DMS79 treated with DMSO at 0.1 percent for 48 hours (cell line): ENCODE measurements at places on chromosomes 4 and X.

GRCh38 chr4:35963383-35963782, 280.9 kb downstream of the ARAP2 start:
- no peak for DNase-seq

GRCh38 chr4:119797238-119797894, 168.8 kb upstream of the PDE5A start:
- no peak for DNase-seq

GRCh38 chr4:5164221-5164912, 113.1 kb downstream of the STK32B start:
- DNase-seq: no peak

GRCh38 chr4:41204400-41204978, 9.9 kb downstream of the APBB2 start:
- DNase-seq: no peak

- DNase-seq: no peak
These were observed 71.8 kb downstream of the AFAP1 start for GRCh38 chr4:7867701-7868435.

GRCh38 chr4:118716304-118716703, 31.1 kb downstream of the METTL14 start:
- no peak for DNase-seq

GRCh38 chr4:41432881-41433280, 105.1 kb upstream of the LIMCH1 start:
- DNase-seq: no peak

DNA sequence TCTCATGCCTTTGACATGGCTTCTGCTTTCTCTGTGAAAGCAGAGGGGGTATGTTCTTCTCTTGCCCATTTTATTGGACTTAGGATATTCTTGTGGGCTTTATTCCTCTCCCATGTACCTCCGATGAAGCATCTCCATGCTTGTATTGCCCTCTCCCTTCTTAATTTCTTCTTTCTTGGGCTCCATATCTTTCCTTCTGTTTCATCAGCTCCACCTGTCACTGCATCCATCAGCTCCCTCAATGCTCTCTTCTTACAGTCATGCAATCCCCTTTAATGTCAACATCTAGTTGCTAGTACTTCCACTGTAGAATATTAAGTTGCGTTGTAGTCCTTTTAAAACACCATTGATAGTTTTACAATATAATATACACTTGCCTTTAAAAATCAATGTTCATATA, 257.6 kb downstream of the GPAT3 start:
- no peak for DNase-seq

DNA sequence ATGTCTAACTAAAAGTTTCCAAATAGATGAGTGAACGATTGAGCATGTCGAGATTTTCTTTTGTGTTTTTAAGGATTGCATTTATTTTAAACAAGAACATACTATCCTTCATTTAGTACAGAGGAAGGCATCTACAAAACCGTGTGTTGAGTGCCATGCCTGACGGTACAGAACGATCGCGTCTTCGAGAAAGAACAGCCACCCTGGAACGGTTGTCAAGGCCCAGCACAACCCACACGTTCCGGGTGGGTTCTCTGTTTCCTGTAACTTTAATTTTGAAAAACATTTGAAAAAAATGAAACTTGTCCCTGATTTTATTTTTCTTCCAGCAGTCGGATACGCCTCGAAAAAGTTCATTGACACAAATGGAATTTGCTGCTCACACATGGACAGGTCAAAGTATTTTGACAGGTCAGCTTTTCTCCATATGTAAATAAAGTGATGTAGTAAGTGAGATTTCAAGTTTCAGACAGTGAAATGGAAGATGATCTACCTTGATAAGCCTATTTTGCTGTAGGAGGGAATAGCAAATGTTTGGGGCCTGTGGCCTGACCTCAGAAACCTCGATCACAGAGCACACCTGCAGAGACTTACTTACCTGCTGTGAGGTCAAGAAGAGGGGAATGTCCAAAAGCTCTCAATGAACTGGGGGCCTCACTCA, 24.4 kb upstream of the CYP4V2 start:
- DNase-seq: no peak

DNA sequence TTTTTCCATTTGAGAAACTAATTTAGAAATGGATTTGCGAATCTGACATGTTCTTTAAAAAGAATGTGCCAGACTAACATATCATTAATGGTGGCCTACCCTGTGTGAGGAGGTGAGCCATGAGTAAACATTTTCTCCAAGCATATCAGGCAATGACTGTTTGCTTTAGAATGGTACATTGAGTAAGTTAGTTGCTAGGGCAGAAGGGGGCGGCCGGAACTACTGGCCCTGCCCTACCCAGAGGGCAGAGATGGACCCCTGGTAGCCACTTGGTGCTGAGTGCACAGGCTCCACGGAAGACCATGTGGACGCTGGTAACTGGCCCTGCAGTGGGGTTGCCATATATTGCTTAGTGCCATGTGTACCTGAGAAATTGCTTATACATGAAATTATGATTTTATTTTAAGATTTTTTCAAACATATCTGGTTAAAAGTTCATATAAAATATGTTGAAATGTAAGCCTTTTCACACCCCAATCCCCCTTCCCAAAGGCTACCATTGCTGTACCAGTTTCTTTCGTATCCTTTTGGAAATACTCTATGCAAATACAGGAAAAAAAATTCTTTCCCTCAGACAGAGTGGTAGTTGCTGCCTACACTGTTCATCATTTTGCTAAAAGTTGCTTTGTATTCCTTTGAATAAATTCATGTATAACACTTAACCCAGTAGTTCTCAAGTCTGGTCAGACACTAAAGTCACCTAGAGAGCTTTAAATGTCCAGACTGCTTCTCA, 8.8 kb downstream of the FNIP2 start:
- DNase-seq: no peak

DNA sequence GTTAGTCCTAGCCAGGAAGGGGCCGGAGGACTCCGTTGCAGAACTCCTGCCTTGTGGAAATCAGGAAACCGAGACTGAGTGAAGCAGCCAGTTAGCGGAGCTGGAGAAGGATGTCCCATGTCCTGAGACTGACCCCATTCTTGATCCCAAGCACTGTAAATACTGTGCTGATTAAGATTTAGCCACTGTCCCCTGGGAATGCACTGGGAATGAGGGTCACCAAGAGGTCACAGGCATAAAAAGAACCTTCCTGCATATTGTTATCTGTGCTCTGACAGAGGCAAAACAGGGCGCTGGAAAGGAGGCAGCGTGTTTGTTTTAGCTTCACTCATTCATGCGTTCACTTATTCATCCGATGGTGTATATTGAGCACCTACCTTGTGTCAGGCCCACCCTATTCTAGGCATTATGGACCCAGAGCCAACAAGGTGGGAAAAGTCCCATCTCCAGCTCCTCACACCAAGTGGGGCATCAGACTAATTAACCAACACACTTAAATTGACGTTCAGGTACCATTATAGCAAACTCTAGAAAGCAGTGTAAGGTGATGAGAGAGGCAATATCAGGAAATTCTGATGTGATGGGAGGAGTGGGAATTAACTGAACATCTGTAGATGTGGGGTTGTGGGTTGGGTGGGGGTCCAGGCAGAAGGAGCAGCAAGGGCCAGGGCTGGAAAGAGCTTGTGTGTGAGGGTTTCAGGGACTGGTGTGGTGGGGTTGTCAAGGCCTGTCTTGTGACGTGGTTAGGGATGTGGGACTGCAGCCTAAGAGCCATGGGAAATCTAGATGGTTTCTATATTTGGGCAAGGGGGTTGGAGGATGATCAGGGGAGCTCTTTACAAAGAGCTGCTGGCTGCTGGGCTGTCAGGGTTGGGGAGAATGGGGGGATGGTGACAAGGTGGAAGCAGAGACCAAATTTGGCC, 10.6 kb upstream of the SLC2A9 start:
- no peak for DNase-seq

DNA sequence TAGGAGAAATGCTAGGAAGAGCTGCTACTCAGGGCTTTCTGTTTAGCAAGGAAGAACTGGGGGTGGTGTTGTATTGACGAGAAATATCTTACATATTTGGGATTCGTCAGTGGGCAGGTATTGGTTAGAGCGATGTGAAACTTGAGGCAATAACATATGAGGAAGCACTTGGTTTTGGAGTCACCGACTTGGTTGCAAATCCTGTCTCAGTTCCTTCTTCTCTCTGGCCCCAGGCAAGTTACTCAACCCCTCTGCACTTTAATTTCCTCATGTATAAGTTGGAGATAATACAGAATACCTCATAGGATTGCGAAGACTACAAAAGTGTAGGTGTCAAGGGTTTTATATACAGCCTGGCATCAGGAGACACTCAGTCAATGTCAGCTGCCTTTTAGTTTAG, 34.1 kb downstream of the GPAT3 start:
- DNase-seq: no peak

GRCh38 chr4:39730072-39730471, 32.1 kb downstream of the UBE2K start:
- no peak for DNase-seq

GRCh38 chr4:100983426-100983825, 363.9 kb downstream of the PPP3CA start:
- no peak for DNase-seq

- DNase-seq: no peak
These were observed 74.1 kb upstream of the MAOA start for GRCh38 chrX:43581888-43582539.

GRCh38 chrX:1071351-1071750, 141.1 kb downstream of the CRLF2 start:
- no peak for DNase-seq

- no peak for DNase-seq
These were observed 59.0 kb upstream of the VCX3B start for GRCh38 chrX:8405631-8406030.

- DNase-seq: peak; percentile 64
These were observed at the start of gene CLIC2 for GRCh38 chrX:155334486-155335336. Gene CLIC2 (minus strand): TSS chrX:155334614. CDS start chrX:155334427, 187 bp downstream.

- no peak for DNase-seq
These were observed 353.4 kb downstream of the SPRY1 start for GRCh38 chr4:123750044-123750443.

DNA sequence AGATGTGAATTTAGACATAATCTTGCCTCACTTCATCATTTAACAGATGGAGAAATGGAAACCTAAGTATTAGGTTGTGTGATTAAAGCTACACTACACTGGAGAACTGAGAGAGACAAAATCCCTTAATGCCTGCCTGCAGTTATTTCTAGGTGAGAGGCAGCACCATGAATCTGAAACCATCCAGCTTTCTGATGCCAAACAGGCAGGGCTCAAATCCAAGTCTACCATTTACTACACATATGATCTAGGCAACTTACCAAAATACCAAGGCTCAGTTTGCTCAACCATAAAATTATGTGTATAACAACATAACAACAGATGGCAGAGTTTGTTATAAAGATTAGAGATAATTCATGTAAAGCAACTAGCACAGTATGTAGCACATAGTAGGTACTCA, 38.7 kb downstream of the GABRA4 start:
- no peak for DNase-seq

GRCh38 chr4:17385403-17385802, 126.5 kb downstream of the QDPR start:
- no peak for DNase-seq

DNA sequence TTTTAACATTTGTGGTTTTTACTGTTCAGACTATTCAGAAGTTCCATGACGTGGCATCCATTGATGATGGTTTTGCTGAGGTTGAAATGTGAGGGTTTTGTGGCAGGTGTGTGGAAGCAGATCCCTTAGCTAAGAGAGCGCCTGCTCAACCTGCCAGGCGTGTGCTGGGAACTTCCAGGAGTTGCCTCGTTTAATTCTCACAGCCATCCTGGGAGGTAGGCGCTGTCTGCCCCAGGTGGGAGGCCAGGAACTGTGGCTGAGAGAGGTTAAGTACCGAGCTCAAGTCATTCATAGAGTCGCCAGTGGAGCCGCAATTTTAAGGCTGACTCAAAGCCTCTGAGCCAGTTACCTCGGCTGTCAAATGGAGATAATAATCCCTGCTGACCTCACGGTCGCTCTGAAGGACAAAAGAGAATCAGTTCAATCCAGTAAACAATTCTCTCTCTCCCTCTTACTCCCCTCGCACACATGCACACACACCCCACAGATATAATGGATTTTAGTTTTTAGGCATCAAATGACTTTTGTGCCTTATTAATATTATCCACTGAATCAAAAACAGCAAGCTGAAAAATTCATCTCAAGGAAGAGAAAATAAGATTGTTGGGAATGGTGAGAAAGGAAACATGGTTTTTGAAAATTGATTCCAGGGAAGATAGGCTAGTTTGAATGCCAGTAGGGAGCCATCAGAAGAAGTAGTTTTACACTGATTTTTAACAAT, 171.3 kb downstream of the PTTG2 start:
- DNase-seq: no peak

DNA sequence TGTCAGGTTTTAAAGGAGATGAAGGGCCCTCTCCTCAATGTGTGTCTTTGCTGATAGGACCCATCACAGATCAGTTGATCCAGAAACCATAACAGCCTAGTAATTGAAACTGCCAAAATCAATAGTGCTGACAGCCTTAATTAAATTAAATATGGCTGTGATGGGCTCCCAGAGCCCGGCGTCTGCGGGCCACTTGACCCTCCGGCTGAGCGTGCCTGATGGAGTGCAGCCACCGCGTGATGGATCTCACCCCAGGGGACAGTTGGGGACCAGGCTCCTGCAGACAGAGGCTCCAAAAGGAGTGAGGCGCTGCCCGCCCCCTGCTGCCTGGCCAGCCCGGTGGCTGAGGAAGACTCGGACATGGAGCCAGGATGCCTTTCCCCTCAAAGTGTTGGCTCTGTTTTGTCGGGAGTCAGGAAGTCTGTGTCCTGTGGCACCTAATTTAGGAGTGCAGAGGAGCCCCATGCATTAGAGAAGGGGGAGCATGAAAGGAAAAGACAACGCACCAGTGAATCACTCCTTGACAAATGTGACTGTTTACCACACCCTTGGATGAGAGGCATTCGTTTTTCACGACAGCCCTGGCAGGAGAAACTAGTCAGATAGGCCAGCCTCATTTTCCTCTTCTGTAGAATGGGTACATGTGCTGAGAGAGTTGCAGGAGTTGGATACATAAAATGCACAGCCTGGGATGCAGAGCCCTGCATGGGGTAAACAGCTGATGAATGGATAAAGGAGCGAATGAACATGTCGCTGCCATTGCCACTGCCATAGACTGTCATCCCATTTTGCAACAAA, 40.9 kb upstream of the MSX1 start:
- DNase-seq: no peak

- peak; percentile 23 for DNase-seq
These were observed 45.0 kb upstream of the SH3RF1 start for GRCh38 chr4:169315530-169316343.

GRCh38 chrX:107050195-107050709, 50.2 kb upstream of the MORC4 start:
- DNase-seq: no peak

DNA sequence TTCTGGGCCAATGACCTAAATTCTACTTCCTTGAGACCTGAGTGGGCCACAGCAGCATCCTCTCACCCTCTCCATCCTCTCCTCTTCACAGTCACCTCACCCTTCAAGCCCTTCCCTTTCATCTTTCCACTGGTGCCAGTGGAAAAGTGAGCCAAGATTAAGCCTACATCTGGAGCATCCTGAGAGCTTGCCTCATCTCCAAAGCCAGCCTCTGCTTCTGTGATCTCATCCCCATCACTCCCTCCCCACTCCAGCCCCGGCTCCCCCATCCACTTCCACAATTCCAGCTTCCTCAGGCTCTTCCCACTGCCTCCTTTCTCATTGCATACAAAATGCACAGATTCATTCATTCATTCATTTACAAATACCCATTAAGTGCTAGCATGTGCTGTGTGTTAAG, 10.1 kb upstream of the RASL11B start:
- no peak for DNase-seq
